ENCODE measurements at places on chromosomes 3 and 15.

DNA sequence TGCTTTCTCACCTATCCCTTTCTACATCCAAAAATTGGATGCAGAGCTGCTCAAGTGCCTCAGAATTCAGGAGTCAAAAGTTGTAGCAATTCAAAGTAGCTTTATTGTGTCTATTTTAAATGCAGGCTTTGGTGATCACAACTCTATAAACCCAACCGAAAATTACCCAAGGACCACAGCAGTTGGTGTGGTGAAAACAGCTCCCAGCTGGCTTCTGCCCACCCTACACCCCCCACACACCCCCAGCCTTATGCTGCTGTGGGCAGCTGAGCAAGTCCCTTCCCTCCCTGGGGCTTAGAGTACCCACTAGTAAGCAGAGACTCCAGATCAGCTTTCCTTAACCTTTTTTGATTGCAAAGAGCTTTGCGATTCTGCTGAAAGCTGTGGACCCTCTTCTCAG, 5.8 kb upstream of the HES1 start:
- no peak for DNase-seq

DNA sequence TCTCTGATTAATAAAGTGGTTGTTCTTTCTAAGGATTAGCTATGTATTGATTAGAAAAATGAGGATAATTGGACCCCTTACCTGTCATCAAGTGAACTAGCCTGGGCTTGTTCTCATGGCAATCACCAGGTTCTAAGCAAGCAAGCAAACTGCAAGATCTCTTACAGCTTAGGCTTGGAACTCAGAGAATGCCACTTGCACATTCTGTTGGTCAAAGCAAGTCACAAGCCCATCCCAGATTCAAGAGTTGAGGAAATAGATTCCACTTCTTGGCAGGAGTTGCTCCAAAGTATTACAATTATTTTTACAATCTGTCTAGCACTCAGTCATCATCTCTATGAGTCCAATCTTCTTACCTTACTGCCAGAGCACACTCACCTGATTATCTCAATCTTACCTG, 180.3 kb downstream of the SYNPR start:
- DNase-seq = no peak

- no peak for DNase-seq
Measured at GRCh38 chr15:37981201-37981600, 46.8 kb downstream of the TMCO5A start.

DNA sequence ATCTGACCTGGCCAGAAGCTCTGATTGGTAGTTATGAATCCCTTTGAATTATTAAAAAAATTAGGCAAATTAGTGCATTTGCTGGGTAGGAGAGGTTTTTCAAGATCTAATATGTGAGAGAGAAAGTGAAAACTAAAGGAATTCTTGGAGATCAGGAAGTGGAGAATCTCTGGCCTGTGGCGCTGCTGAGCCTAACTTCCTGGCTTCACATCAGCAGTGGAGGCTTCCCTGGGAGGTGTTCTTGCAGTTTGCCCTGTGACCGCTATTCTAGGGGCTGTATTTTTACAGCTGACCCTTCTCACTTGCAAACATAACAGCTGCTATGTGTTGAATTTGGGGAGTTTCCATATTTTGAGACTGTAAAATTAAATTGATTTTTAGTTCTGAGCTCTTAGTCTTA, 166.4 kb downstream of the ATG7 start:
- no peak for DNase-seq

- no peak for DNase-seq
Measured at GRCh38 chr3:181738551-181738950, 26.8 kb downstream of the SOX2 start.

DNA sequence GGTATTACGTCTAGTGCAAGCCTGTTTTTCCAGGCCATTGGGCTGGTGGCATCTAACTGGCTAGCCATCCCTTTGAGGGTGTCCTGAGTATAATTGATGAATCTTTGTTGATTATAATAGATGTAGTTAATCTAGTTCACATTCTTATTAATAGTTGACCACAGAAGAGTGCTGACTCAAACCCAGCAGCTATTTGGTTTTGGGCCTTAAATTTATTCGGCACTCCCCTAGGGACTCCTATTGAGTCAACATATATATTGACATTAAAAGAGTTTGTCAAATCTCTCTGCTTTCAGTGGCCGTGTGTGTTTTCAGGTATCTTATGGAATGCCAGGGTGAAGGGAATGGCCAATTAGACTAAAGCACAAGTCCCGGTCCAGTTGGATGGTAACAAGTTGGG, 19.7 kb downstream of the ARL8B start:
- DNase-seq = no peak

- DNase-seq = peak; percentile 45
Measured at GRCh38 chr3:11757441-11757875, 89.2 kb downstream of the TAMM41 start.

- no peak for DNase-seq
Measured at GRCh38 chr3:24437326-24437725, 57.3 kb downstream of the THRB start.

- DNase-seq = no peak
Measured at GRCh38 chr15:81108427-81108826, 25.6 kb upstream of the CFAP161 start.

DNA sequence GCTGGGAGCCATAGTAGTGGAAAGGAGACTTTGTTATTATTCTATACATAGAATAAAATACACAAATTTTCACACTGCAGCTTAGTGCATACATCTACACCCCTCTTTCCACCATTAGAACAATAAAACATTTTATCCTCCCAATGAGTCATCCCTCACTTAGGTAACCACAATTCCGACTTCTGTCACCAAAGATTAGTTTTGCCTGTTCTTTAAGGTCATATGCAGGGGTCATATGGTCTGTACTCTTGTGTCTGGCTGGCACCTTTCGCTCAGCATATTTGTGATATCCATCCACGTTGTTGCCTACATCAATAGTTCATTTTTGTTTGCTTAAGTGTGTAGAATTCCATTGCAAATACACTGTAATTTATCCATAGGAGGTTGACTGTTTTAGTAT, 399.4 kb downstream of the SHQ1 start:
- DNase-seq = peak; percentile 44

GRCh38 chr3:66198437-66199088, 22.2 kb upstream of the SLC25A26 start:
- DNase-seq = no peak

DNA sequence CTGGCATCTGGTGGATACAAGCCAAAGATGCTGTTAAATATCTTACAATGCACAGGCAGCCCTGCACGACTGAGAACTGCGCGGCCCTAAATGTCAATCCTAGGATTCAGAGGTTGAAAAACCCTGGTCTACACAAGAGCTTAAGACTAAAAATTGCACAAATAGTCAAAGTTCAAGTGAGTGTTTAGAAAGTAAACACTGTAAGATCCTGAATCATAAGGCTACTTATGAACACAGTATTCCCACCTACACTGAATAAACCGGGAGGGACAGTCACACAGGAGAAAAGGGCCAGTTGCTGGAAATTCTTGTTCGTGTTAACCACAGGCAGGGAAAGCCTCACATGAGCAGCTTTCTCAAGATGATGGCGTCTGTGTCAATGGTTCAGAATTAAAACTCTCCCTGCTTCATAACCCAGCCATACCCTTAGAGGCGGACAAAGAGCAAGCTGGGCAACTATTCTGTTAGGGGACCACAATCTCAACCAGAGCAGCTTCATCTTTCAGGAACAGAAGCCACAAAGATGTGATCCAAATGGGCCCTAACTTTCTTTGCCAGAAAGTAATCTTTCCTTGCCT, 37.7 kb downstream of the LRIG1 start:
- no peak for DNase-seq

DNA sequence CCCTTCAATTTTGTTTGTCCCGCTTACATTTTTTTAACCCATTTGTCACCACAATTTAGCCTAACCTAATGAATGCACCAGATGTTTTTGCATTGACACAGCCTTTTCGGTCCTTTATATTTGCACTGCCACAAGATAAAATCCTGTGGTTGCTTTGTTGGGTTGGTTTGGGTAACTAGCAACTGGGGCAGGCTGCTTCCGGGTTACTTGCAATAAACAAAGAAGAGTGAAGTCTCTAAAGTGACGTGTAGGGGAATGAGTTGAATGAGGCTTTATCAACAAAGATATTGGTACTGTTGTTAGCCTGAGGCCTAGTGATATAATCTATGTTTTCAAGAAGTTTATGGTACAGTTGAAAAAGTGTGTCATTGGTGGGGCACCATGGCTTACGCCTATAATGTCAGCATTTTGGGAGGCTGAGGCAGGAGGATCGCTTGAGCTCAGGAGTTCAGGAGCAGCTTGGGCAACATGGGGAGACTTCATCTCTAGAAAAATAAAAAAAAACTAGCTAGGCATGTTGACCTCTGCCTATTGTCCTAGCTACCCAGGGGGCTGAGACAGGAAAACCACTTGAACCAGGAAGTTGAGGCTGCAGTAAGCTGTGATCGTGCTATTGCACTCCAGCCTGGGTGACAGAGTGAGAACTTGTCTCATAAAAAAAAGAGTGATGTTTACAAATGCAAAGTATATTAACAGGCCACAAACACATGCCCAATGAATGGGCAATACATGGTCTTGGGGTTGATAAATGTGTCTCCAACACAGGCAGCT, 121.8 kb downstream of the OXSM start:
- DNase-seq = no peak

- DNase-seq = no peak
Measured at GRCh38 chr15:76286271-76286879, 24.9 kb downstream of the ETFA start.

DNA sequence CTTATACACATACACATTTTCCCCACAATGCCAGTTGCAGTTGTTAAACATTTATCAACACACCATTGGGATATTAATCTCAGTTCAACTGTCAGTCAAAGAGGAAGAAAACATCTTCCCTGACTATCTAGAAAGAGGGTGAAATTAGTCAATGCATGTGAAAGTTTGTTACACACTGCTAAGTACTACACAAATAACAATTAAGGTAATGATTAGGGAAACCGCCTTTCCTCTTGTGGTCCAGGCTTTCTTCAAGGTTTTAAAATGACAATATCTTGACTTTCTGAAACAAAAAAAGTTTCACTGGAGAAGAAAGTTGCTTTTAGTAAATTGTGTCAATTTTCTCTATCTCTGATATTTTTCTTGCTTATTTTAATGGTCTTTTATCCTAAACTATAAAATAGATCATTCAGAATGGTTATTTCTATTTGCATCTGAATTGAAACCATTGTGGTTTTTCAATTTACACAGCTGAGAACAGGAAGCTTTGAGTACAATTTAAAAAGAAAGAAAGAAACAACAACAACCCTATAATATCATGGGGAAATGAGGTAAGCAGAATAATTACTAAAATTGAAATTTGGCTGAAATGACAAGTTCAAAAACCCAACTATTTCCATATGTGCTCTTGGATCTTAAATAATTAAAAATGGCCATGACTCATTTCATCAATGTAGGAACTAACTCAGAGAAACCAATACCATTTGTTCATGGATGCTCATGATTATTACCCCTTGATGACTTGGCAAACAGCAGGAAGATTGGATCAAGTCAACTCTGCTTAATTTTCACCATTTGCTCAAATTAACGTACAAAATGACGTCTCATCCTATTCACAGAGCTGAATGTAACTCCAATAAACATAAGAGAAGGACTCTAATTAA, 31.7 kb downstream of the GPR149 start:
- no peak for DNase-seq
